NAMALWA (cell line): ENCODE measurements at places on chromosomes 3 and 15.

GRCh38 chr3:118036215-118036614 lies 998.4 kb downstream of the IGSF11 start:
- no peak for DNase-seq

DNA sequence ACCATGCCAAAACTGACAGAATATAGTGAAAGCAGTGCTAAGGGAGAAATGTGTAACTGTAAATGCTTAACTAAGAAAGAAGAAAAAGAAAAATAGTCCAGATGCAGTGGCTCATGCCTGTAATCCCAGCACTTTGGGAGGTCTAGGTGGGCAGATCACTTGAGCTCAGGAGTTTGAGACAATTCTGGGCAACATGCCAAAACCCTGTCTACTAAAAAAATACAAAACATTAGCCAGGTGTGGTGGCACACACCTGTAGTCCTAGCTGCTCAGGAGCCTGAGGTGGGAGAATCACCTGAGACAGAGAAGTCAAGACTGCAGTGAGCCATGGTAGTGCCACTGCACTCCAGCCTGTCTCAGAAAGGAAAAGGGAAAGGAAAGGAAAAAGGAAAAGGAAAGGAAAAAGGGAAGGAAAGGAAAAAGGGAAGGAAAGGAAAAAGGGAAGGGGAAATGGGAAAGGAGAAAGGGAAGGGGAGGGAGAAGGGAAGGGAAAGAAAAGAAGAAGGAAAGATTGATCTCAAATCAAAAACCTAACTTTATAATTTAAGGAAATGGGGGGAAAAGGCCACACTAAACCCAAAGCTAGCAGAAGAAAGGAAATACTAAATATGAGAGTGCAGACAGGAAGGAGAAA lies 20.3 kb downstream of the C3orf33 start:
- no peak for DNase-seq

- no peak for DNase-seq
Observed at GRCh38 chr3:117217760-117218316, 508.3 kb downstream of the TUSC7 start.

GRCh38 chr3:196398782-196399181 lies 33.4 kb downstream of the UBXN7 start:
- DNase-seq = no peak

DNA sequence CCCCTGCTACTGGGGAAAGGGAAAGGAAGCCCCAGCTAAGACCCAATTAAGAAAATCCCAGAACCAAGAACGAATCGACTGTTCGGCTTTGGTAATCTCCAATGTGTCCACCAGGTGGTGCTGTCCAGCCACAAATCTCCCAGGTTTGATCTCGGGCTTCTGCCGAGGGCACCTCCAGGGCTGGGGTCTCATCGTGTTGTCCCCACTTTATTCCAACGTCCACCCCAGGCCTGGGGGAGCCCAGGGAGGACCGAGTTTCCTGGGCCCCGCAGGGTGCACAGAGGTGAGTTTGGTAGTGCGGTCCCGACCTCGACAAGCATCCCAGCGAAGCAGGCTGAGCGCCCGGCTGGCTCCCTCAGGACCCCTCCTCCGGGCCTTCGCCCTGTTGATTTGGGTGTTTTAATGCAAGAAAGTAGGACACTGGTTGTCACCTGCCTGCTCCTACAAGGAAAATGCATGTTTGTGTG lies 185.1 kb downstream of the GOLGA6L6 start:
- DNase-seq = peak; percentile 91

DNA sequence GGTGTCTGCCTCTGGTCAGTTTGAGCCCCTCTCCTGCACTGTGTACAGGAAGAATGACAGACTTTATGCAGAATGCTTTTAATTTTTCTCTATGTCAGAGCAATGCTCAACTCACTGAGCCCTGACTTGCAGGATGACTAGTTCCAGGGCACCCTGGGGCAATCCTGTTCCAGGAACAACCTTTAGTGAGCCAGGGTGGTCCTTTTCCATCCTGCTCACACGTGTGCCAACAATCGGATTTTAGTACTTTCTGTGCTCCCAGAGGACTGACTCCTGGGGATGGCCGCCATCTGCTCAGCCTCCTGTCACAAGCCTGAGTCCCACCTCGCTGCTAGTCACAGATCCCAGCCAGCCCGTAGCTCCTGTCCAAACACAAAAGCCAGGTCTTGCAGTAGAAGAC lies 48.2 kb upstream of the ALDH1A3 start:
- no peak for DNase-seq

- DNase-seq = peak; percentile 0
Observed at GRCh38 chr3:60497902-60498301, 753.4 kb downstream of the FHIT start.
